NCI-H1092 treated with DMSO at 0.1 percent for 48 hours (cell line): ENCODE measurements at places on chromosomes 7 and 10.

- no peak for DNase-seq
These were observed 945 bp downstream of the TAS2R40 start for GRCh38 chr7:143222782-143223181.

GRCh38 chr7:37467002-37467401 lies 18.3 kb upstream of the ELMO1 start:
- DNase-seq: no peak

- DNase-seq: no peak
These were observed 21.4 kb downstream of the SLF2 start for GRCh38 chr10:100934084-100934659.

DNA sequence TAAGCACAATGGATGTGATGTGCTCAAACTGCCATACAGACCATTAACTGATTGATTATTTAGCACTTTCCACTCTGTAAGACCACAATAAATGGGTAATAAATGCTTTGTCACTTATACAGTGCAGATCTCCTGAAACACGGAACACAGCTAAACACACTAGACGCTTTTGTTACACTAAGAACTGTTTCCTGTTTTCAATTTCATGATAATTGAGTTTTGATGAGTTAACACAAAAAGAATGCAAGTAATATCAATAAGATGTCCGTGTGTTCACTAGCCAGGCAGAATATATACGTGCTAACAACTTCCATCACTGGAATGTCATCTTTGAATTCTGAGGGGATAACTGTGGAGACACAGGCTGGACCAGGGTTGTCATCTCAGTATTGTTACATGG lies 178.8 kb downstream of the SKAP2 start:
- DNase-seq: no peak

GRCh38 chr10:122056431-122057094 lies 67.6 kb downstream of the TACC2 start:
- no peak for DNase-seq

- no peak for DNase-seq
These were observed 1.9 kb downstream of the SEMA4G start for GRCh38 chr10:100970914-100971811.

DNA sequence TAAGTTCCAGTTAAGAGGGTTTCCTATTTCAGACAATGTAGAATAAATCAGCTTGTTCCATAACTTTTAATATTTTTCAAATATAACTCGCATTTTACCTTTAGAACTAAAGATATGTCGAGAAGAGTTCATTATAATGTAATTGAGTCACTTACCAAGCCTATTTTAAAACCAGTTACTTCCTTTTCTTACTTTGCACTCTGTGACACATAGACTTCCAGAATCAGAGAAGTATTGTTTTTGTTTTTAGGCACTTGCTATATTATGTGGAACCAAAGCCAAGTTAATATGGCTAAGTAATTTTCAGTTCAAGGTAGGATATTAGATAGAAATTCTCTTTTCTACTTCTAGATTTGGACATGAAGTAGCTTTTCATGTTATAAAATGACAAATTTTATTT lies 182.7 kb upstream of the PRPS1L1 start:
- no peak for DNase-seq

DNA sequence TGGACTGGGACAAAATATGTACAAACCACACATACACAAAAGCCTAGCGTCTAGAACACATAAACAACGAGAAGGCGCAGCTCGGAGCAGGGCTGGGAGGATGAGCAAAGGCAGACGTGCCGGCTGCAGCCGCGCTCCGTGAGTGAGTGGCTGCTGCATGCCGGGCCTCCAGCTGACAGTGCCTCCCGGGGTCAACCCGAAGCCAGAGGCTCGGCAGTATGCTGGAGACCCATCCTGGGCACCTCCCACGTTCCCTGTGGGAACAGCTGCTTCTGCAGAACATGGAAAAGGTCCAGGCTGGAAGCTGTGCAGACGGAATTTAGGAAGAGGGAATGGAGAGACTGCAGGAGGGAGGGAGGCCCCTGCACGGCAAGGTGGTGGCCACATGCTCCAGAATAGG lies 3.6 kb upstream of the GPR146 start:
- no peak for DNase-seq

DNA sequence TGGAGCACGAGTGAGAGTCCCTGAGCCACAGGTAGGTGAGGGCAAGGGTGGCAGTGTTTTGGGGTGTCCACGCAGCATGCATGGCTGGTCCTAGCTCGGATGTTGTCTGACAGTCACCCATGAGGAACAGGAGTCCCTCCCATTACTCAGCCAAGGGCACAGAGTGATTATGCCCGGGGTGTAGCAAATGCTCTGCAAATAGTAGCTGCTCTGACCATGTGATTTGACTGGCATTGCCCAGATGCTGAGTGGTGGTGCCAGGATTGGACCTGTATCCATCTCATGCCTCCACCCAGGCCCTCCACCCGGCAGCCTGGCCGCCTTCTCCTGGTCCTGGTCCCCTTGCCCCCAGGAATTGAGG lies 150.8 kb downstream of the GRK5 start:
- no peak for DNase-seq

GRCh38 chr10:104255311-104255981 lies 754 bp downstream of the GSTO1 start:
- DNase-seq: no peak

DNA sequence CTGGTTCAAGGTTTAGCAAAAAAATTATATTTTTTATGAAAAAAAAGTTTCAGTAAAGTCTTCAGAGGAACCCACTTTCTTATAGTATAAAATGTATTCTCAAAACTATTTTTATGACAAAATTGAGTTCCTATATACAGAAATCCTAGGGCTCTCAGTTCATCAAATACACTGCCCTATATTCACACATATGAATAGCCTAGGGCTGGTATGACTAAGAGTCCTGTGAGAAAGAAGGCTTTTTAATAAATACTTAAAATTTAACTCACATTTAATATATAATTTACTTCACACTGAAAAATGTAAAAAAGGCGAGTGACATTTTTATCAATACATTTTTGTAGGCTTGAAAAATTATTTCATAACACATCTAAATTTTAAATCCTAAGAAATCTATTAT lies 16.6 kb downstream of the CHCHD3 start:
- DNase-seq: no peak

GRCh38 chr7:44094883-44095592 lies 9.1 kb upstream of the AEBP1 start:
- no peak for DNase-seq

- no peak for DNase-seq
These were observed 9.8 kb downstream of the CLRN3 start for GRCh38 chr10:127882801-127883459.

- DNase-seq: no peak
These were observed 229.7 kb downstream of the CUX1 start for GRCh38 chr7:102047167-102047566.

DNA sequence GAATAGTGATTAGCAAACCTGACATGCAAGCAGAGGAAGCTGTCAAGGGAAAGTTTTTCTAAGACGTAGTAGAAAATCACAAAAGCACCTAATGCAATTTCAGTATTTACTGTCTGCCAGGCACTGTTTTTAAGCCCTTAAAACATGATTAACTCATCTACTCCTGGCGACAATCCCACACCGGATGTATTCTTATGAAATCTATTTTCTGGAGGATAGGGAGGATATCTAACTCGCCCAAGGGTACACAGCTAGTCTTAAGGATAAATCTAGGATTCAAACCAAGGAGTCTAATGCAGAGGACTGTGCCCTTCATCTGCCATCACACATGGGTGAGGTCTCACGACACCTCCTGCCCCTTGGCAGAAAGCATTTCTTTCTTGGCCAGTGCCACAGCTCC lies 47.8 kb upstream of the FIGNL1 start:
- no peak for DNase-seq

DNA sequence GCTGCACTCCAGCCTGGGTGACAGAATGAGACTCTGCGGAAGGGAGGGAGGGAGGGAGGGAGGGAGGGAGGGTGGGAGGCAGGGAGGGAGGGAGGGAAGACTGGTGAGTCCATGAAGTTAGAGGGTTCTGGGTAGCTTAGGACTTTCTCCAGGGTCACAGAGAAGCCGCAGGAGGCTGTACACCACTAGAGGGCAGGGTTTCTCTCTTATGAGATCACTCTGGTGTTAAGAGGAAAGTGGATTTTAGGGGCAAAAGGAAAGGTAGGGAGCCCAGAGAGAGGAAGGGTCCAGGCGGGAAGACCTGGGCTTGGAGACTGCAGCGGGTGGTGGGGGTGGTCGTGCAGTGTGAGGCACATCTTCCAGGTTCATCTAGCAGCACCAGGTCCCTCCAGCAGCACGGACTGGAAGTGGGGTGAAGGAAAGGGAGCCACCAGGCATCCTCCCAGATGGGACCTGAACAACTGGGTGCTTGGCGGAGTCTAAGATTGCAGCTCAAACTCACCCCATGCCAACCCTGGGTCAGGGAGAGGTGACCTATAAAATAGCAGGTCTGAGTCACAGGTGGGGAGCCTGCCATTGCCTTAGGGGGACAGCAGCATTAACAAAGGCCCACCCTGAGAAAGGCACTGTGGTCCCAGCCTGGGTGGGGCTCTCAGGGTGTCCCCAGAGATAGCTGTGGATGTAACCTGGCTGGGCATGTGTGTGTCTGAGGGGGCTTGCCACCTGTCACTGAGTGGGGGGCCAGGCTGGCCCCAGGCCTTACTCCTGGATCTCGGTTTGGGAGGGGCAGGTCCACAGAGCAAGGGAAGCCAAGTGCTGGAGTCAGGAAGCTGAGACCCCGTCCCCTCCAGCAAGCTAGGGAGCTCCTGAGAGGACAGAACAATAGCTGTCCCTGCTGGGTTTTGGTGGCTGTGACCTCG lies 48.5 kb upstream of the SLC29A3 start:
- DNase-seq: peak; percentile 44

GRCh38 chr7:99120501-99120900 lies 23.4 kb downstream of the SMURF1 start:
- DNase-seq: no peak

DNA sequence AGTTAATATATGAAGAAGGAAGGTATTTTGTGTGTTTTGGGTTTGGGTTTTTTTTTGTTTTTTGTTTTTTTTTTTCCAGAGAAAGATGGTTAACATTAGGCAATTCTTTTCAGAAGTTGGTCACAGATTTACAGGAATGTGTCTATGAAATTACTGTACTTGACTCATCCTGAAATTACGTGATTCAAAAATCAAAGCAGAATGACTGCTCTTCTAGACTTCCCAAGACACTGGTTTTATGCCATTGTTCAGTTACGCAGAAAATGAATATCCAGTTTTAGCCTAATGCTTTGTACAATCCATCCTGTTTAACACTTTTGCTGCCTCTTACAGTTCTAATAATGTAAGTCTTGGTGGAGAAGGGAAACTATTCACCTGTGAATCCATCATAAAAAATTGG lies 39.7 kb upstream of the CELF2 start:
- DNase-seq: no peak

- DNase-seq: no peak
These were observed 1265.8 kb upstream of the LRRTM3 start for GRCh38 chr10:65660006-65660405.

DNA sequence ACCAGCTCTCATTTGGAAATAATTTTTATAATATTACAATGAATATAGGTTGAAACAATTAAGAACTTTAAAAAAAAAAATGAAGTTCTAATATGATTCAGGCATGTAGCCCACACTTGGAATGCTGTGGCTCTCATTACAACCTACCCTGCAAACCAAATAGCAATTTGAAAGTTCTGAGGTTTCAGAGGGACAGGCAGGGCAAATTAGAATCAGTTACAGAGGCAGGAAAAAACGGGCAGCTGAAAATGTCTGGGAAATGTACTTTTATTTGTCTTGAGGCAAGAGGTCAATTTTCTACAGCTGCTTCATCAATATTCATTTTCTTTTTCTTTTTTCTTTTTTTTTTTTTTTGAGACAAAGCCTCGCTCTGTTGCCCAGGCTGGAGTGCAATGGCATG lies 95.3 kb downstream of the PIP4K2A start:
- DNase-seq: no peak

GRCh38 chr10:106956216-106956915 lies 208.1 kb downstream of the SORCS1 start:
- no peak for DNase-seq

DNA sequence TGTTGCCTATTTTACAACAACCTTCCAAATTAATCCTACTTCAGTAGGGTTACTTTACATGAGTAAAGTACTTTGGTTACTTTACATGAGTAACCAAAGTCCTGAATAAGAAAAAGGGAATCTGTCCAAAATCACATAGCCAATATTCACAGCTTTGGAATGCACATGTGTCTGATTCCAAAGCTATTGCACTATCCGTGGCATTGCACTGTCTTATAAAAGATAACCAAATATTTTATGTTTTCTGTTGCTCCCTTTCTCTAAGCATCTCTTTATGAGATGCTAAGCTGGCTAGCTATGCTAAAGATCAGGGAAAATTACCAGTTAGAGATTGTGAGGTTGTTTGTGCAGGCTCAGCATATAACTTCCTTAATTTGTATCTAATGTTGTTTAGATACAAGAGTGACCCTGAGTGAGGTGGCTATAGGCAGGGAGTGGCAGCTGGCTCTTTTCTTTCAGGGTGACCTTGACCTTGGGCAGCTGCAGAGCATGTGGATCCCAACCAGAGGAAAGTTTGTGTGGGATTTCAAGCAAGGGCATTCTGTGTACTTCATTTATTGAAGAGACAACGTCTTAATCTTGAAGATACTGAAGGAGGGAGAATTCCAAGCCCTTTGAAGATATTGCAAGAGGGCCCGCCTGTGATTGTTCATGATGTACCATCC lies 366.1 kb upstream of the ANKRD30A start:
- no peak for DNase-seq

DNA sequence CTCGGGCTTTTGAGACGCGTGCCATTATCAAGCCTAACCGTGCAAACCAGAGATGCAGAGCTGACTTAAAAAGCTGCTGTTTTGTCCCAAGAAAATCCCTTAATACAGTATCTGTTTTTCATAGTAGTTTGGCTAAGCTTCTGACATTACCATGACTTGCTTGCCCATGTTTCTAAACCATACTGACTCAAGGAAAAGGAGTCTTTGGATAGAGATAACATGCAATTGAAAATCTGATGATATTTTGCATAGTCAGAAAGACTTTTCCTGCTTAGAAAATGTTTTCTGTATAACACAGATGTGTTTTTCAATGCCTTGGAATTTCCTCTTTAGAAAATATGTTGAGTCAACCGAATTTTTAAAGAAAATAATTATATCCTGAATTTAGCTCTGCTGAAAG lies 21.5 kb upstream of the AKR1E2 start:
- DNase-seq: no peak

GRCh38 chr7:138243836-138244235 lies 167.6 kb downstream of the AKR1D1 start:
- no peak for DNase-seq

GRCh38 chr7:22357311-22358175 lies 589 bp upstream of the RAPGEF5 start:
- peak; percentile 47 for DNase-seq
